Upper lobe of left lung (tissue), 6 donors: ENCODE measurements at places on chromosomes 7 and 10. TPM values are rescaled to one million over a fixed set of nuclear protein-coding genes. Genes with fewer than 3 reads are reported as not detected.
A peak's percentile ranks its signal among the peaks of the same experiment; 100 is the strongest.

The NCF1 gene
- total RNA-seq: 59.3 TPM

DNA sequence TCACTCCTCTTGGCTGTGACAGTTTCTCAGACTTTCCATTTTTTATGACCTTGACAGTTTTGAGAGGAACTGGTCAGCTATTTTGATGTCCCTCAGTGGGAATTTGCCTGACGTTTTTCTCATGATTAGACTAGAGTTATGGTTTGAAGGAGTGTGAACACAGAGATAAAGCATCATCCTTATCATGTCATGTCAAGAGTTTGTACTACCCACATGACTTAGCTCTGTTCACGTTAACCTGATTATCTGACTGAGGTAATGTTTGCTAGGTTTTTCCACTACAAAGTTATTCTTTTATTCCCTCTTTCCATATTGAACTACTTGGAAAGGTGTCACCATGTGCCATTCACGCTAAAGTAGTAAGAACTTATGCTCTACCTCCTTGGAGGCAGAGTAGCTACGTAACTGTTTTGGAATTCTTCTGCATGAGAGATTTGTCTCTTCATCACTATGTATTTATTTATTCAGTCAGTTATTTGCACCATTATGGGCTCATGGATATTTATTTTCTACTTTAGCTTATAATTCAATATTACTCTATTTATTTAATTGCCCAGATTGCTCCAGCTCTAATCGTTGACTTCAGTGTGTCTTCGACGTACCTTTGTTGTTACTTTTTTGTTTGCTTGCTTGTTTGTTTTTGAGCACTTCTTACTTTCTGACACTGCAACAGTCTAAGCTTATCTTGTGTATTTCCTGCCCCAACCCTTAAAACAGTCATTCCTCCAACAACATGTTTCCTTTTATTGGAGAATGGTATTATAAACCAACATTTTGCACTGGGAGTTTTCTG lies 50.4 kb downstream of the CPED1 start:
- no peak overlapping the region for H3K4me3 ChIP-seq
- no peaks in the 10 kb centered on the region for H3K27me3 ChIP-seq
- H3K4me1 ChIP-seq: peaks cover 7% of the 10 kb centered on the region

The PNLIPRP3 gene
- total RNA-seq: not detected

- H3K27me3 ChIP-seq: no peaks in the 10 kb centered on the region
- peaks cover 99% of the 10 kb centered on the region for H3K4me1 ChIP-seq
- H3K4me3 ChIP-seq: no peak overlapping the region
- no peak for DNase-seq
- H3K27ac ChIP-seq: peak overlapping the region; percentile 92
- peaks cover 24% of the 10 kb centered on the region for H3K36me3 ChIP-seq
Measured at GRCh38 chr10:80488539-80489066, 34.5 kb downstream of the TSPAN14 start.

- no peak overlapping the region for H3K4me3 ChIP-seq
- no peak overlapping the region for H3K27ac ChIP-seq
- H3K4me1 ChIP-seq: no peaks in the 10 kb centered on the region
- no peak for DNase-seq
- H3K27me3 ChIP-seq: no peaks in the 10 kb centered on the region
Measured at GRCh38 chr10:33927347-33927746, 592.9 kb upstream of the NRP1 start.

- no peak overlapping the region for H3K4me3 ChIP-seq
- H3K27me3 ChIP-seq: no peaks in the 10 kb centered on the region
- H3K36me3 ChIP-seq: peaks cover 53% of the 10 kb centered on the region
Measured at GRCh38 chr7:50608196-50608906, 43.1 kb upstream of the DDC start.

DNA sequence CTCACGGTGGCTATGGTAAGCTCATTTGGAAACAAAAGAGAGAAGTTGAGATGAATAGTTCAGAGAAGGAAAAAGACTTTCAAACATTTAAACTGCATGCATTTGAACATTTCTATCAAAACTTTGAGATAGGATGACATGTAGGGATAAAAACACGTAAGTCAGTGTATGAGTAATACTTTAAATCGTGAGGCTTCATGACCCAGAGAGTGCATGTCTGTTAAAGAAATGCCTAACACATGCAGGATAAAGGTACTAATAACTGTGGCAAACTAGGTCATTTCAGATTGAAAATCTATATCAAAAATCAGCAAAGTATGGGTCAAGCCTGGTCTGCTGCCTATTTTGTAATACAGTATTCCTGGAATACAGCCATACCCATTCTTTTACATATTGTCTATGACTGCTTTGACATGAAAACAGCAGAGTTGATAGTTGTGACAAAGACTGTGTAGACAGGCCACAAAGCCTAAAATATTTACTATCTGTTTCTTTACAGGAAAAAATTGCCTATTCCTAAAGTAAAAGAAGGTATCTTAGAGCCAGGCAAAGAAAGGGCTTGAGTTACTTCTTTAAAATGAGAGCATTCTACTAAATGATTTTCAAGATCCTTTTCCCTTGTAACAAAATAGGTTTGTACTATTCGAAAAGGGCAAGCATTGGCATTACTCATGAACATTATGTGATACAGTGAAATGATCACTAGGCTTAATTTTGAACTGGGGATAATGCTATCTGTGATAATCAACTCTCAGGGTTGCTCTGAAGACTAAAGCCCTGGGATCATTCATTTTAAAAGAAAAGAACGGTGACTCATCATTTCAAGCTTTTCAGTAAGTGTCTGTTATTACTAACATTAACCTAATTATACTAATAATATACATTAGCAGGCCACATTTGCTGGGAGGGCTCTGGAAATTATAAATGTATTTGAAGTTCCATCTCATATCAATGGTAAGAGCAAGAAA lies 185.9 kb downstream of the CRPPA start:
- no peaks in the 10 kb centered on the region for H3K36me3 ChIP-seq
- H3K4me1 ChIP-seq: no peaks in the 10 kb centered on the region
- no peak for DNase-seq
- H3K27me3 ChIP-seq: no peaks in the 10 kb centered on the region
- no peak overlapping the region for H3K27ac ChIP-seq
- H3K4me3 ChIP-seq: no peak overlapping the region

- no peaks in the 10 kb centered on the region for H3K36me3 ChIP-seq
- no peaks in the 10 kb centered on the region for H3K27me3 ChIP-seq
- H3K4me3 ChIP-seq: no peak overlapping the region
- DNase-seq: no peak
- no peak overlapping the region for H3K27ac ChIP-seq
Measured at GRCh38 chr7:7550663-7551062, 15.0 kb upstream of the COL28A1 start.

The HOXA9 gene
- total RNA-seq: 6.1 TPM

GRCh38 chr7:150384406-150385301 lies 5.5 kb downstream of the ZNF775 start:
- H3K27ac ChIP-seq: peak overlapping the region; percentile 4
- H3K36me3 ChIP-seq: no peaks in the 10 kb centered on the region
- peaks cover 18% of the 10 kb centered on the region for H3K4me1 ChIP-seq
- DNase-seq: no peak
- H3K4me3 ChIP-seq: no peak overlapping the region

DNA sequence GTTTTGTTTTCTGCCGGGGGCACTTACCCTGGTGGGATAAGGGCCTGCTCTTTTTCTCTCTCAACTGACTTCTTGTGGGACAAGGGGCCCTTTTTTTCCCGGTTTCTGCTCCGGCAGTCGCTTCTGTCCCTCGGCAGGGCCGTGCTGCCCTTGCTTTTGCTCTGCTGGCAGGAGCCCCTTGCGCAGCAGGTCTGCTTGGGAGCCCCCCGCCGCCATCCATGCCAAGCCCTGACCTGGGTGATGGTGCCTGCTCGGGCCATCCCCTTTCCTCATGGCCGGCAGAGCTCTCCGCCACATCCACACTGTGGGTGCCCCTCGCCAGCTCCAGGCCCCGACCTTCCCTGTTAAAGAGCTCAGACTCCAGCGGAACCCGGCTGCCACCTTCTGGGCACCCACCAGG lies 47.0 kb upstream of the ZNF32 start:
- no peak overlapping the region for H3K4me3 ChIP-seq
- no peaks in the 10 kb centered on the region for H3K27me3 ChIP-seq
- peaks cover 7% of the 10 kb centered on the region for H3K4me1 ChIP-seq
- peak; percentile 66 for DNase-seq

The GPNMB gene
- total RNA-seq: 147 TPM

The UPK3B gene
- total RNA-seq: 507 TPM
